SJSA1 (cell line): ENCODE measurements at places on chromosomes 16 and 17. TPM values are rescaled to one million over a fixed set of nuclear protein-coding genes. Genes with fewer than 3 reads are reported as not detected.

- no peak for DNase-seq
These were observed 15.9 kb upstream of the C16orf95 start for GRCh38 chr16:87333101-87333500.

TTLL6 gene
- total RNA-seq = not detected in 2 replicates

IL17C gene
- not detected in 2 replicates for total RNA-seq

CYGB gene
- 4.4 and 5.2 TPM in 2 replicates for total RNA-seq

GRCh38 chr17:82054351-82055022 is 2.8 kb downstream of the GPS1 start:
- DNase-seq = no peak

- DNase-seq = no peak
These were observed 2.1 kb downstream of the MFAP4 start for GRCh38 chr17:19384723-19385391.

KRTAP9-2 gene
- not detected in 2 replicates for total RNA-seq

KIF2B gene
- total RNA-seq = not detected in 2 replicates

DNA sequence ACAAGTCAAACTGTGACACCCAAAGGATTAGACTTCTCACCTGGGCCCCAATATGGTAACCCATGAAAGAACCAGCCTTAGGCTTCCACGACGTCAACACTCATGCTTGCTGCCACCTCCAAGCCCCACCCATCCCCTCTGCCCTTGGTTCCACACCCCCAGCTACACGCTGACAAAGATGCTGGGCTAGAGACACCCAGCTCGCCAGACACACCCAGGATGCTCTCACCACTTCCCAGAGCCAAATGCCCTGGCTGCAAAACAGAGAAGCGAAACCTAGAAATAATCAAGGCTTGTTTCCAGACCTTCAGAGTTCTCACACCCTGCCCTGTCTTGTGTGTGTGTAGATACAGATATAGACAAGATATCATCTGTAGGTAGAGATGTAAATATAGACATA is 26.0 kb upstream of the ADCY9 start:
- DNase-seq = no peak

GRCh38 chr17:38797828-38798227 is 1.5 kb downstream of the PIP4K2B start:
- DNase-seq = no peak

DNA sequence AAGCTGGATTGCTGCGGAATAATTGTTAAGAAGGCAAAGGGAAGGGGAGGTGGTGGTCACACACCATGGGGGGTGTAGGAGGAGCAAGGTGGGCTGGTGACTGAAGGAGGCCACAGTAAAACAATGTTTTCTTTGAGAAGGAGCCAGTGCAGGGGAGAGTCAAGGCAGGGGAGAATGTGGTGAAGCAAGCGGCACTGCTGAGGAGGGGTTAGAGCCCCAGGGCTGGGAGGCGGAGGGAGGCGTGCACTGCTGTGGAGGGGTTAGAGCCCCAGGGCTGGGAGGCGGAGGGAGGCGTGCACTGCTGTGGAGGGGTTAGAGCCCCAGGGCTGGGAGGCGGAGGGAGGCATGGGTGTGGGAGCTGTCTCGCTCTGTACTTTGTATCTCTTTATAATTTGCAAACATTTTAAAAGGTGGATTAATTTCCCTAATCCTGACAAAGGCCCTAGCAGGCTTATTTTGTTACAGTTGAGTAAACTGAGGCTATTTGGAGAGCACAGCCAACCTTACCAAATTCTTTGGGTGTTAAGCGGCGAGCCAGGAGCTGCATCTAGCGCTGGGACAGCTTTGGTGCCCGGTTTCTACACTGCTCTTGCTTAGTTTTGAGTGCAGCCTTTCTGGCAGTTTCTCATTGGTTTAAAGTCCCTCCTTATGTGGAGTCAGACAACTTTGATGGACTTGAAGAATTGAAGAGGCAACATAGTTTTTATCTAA is 20.9 kb downstream of the RPTOR start:
- DNase-seq = no peak

PIK3R5 gene
- total RNA-seq = not detected in 2 replicates

DNA sequence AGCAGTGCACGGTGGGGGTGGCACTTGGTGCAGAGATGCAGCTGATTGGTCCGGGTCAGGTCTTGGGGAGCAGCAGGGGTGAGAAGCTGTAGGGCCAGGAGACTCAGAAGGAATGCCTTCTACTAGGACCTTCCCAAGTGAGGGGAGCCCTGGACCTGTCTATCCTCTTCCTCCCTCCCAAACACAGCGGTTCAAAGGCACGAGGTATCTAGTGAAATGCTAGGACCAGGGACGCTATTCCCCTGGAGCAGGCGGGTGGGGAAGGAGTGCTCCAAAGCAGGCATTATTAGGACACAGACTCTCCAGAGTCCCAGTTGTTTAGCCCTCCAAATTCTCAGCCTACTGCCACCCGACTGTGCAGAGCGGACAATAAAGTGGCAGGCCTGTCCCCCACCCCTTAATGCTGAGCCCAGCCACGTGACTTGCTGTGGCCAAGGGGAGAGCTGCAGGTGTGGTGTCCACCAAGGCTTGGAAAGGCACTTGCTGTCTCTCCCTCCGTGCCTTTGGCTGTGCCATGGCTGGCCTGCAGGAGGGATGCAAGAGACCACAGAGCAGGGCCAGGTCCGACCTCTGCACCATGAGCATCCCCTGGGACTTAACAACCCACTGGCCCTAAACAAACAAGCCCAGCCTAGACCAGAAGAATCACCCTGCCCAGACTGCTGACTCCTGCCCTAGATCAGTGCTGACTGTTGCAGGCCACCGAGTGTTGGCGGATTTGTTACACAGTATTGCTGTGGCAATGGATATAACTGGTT is 97.2 kb downstream of the TBC1D16 start:
- no peak for DNase-seq

DNA sequence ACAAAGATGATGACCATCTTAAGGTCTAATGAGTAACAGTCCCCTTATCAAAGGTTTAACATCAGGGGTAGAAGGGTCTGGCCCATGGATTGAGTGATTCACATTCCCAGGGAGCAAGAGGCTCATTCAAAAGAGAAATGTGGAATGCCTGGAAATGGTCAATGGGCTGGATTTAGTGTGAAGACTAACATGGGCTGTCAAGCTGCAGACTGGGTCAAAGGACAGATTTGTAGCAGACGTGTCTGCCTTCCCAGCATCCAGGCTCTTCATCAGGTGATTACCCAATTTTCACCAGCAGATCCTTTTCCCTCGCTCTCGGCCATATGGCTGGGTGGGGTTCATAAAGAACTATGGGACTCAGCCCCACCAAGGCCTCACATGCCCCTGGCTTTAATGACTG is 26.8 kb downstream of the DCUN1D3 start:
- DNase-seq = no peak

- no peak for DNase-seq
These were observed 184.4 kb downstream of the SNX29 start for GRCh38 chr16:12160815-12161550.

CCL4 gene
- not detected in 2 replicates for total RNA-seq

DNA sequence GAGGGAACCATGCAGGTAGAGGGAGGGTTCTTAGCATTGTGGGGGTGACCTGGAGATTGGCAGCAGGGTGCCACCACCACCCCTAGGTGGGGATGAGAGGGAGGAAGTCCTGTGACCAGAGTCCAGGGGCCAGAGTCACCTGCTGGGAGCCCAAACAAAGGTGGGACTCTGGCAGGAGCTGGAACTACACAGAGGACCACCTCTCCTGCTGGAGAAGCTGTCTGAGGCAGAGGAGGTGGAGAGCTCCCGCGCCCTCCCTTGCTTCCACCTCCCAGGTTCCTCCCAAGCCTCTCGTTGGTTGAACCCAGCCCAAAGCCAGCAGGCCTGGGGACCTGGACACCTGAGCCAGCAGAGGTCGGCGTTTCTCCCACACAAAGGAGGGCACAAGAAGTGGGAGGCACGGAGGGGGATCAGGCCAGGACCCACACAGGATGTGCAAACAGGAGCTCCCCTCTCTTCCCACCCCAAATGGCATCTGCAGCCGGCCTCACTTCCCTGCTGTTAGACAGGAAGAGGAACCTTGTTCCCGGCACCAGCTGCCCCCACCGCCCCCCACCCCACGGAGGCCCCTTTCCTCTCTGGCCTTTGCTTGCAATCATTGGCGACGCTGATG is 154.6 kb downstream of the SEC14L1 start:
- no peak for DNase-seq

GRCh38 chr16:10001258-10001775 is 180.9 kb downstream of the GRIN2A start:
- no peak for DNase-seq

TMC8 gene
- not detected in 2 replicates for total RNA-seq

GRCh38 chr17:74160656-74161502 is 42.6 kb upstream of the RPL38 start:
- peak; percentile 42 for DNase-seq

SOX8 gene
- total RNA-seq = 3.1 and 4.9 TPM in 2 replicates

- no peak for DNase-seq
These were observed 24.9 kb upstream of the BEAN1 start for GRCh38 chr16:66402166-66402565.

DNA sequence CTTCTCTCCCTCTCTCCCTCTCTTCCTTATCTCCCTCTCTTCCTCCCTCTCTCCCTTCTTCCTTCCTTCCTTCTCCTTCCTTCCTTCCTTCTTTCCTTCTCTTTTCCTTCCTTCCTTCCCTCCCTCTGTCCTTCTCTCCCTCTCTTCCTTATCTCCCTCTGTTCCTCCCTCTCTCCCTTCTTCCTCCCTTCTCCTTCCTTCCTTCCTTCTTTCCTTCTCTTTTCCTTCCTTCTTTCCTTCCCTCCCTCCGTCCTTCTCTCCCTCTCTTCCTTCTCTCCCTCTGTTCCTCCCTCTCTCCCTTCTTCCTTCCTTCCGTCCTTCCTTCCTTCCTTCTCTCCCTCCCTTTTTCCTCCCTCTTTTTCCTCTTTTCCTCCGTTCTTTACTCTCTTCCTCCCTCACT is 38.6 kb downstream of the HS3ST4 start:
- DNase-seq = no peak

GRCh38 chr16:85066346-85066885 is 38.8 kb downstream of the KIAA0513 start:
- no peak for DNase-seq

- no peak for DNase-seq
These were observed 62.4 kb downstream of the VAT1L start for GRCh38 chr16:77850636-77851333.

DNA sequence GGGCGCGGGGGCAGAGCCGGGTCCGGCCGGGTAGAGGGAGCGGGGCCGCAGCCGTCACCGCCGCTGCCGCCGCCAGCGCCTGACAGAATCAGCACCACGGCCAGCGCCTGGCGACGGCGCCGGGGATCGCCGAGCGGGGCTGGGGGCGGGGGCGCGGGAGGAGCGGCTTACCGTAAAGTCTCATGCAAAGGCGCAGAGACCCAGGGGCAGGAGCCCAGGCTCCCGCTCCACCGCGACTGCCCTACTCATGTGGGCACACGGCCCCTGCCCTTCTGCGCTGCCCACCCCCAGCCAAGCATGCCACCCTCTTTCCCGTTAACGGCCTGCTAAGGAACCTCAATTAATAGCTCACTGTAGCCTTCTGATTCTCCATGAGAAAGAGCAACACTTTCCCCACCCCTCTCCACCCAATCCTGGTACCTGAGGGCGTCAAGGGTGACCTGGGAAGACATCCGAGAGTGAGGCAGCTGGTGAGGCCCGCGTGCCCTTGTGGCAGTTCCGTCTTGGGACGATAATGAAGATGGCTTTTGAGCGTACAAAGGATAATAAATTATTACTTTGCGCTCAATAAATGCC is at the start of gene SEZ6:
SEZ6 (minus strand) TSS at position 98 of the 576 bp plus-strand sequence. CDS start 164 bp downstream, outside the sequence.
- DNase-seq = peak; percentile 19

DNA sequence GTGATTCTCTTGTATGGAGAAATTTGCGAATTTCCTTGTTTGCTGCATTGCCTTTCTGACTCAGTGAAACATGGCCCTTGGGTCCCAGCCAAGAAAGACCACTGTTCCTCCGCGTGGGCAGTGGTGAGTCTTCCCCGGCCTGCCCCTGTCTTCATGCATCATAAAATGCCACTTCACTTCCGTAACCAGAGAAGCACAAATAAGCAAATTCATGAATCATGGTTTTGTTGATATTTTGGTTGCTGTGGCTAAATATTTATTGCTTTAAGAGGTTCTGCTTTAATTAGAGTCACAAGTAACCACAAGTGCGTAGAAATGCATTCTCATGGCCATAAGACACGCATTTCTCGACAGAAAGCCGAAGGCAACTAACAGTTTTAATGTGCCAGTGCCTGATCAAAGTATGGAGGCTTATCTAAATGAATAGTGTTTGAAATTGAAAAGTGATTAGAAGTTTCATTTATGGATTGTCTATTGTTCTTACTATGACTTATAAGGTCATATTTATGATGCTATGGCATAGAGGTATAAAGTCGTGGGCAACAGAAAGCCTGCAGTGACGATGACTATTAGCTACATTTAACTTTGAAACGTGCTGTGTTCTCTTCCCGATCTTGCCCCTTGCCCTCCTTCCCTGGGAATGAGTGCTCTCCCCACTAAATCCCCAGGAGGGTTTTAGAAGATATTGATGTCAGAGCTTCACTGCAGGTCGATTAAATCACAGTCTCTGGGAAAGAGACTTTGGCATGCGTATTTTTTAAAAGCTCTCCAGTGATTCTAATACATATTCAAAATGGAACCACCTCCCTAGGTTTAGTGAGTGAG is 76.0 kb downstream of the WIPI1 start:
- DNase-seq = peak; percentile 97

DNA sequence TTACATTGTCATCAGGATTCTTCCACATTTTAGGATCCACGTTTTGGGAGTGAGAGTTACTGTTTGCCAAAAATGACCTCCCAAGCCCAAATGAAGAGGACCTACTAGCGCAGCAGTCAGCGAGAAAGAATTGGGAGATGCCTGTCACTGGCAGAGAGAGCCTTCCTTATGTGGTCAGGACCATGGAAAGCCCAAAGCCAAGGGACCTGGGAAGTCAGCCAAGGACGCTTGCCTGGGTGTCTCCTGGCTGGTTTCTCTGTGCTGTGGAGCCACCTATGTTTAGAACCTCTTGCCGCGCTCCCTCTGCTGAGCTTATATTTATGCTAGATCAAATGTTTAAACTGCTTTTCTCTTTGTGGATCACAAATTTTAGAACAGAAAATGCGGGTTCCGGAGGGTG is 24.9 kb upstream of the RHBDL3 start:
- no peak for DNase-seq

DNA sequence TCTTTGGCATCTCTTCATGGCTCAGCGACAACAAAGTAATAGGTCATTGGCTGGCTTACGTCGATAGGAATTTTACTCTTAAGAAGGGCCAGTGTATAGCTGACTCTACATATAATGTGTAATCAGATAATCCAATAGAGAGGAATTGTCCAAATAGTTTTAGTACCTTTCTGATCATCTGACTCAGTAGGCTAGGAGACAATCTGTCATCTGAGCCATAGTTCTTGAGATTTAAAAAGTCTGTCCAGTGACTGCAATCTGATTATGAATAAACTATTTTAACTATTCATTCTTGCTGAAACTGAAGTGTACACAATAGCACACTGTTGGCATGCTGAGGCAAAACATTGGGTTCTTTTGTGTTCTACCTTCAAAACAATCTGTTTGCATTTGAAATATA is 21.4 kb upstream of the NOL11 start:
- DNase-seq = no peak

- peak; percentile 29 for DNase-seq
These were observed 11.4 kb upstream of the TCAP start for GRCh38 chr17:39653662-39654331.

ASPHD1 gene
- 3.7 and 8.8 TPM in 2 replicates for total RNA-seq
